ENCODE measurements at places on chromosomes 5 and 9.

- DNase-seq, result no peak
Measured at GRCh38 chr9:15741015-15741414, 188.2 kb downstream of the CCDC171 start.

DNA sequence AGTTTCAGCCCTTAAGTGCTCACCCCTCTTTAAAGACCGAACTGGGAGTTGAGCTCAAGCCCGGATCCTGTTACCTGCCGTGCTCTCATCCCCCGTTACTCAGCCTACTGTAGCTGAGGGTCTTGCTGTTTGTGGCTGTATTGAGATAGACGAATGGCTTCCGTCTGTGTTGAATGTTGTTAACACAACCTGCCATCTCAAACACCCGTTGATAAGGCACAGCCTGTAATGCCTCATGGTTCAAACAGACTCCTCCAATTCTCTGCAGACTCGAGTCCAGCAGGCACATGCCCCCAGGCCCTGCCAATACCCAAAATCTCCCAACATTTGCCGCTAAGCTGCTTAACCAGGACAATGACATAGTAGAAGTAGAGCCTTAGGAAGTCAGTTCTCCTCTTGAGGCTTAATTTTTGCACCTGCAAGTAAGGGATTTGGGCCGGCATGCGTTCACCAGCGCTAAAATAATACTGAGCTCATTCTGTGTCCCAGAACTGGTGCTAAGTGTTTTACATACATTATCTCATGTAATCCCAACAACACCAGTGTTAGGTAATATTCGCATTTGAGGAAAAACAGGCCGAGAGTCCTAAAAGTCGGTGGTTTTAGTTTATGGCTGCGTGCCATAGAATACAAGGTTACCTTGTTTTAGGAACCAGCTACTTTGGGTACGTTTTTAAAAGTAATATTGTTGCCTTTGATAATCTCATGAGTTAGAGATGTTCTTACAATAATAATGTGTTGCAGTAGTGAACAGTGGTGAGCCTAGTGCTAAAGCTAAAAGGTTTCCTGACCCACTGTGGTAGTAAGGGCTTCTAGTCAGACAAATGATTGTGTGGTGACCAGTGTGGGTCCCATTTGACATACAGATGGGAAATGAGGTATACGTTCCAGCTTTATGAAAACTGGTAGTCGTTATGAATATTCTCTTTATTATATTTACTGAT is 1.5 kb upstream of the RFX3 start:
- peak; percentile 57 for DNase-seq

DNA sequence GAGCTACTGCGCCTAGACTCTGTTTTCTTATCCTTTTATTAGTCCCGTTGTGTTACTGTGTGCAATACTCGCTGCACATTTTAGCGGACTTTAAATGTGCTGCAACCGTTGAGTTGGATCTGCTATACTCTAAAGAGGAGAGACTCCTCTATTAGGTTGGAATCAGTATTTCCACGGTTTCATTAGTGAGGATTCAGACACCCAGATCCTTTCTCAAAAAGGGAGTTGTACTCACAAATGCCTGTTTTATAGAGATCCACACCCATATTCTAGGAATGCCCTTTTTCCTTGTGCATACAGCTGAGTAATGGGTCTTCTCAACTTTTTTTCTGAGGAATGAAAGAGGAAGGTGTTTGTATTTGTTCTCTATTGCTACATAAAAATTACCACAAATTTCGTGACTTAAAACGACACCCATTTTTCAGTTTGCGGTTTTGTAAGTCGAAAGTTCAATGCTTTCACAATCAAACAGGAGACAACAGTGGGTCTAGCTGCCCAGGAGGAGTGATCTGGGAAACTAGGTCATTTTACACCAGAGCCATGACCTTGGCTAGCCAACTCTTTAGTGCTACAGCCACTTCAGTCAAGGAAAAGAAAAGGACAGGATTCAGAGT is 52.8 kb upstream of the SLC44A1 start:
- DNase-seq, result peak; percentile 57

DNA sequence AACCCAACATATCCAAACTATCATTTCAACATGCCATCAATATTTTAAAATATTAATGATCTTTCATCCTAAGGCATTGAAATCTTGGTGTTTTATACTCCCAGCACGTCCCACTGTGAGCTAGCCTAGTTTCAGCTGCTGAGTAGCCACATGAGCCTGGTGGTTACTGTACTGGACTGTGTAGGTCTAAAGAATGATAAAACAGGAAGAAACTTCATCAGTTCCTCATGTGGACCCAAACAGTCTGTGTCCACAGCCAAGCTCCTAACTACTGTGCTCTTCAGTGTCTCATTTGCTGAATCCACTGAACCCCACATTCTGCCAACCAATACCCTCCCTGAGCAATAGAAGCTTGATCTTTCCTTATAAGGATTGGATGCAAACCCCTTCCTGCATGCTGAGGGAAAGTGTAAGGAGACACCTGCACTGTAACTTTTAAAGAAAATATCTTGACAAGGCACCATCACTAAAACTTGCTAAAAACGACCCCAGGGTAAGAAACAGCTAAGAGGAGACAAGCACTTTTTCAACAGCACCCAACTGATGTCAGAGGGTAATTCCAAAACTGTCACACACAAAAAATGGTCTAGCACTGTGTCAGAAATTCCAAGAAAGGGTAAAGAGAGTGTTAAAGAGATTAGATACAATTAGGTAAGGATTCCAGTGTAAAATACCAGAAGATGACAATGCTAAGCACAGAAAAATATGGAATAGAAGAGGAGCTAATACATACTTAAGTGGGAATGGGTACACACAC is 126.9 kb downstream of the SPOCK1 start:
- no peak for DNase-seq

GRCh38 chr5:131259326-131259725 is 4.5 kb upstream of the CDC42SE2 start:
- no peak for DNase-seq

- no peak for DNase-seq
Measured at GRCh38 chr5:50855001-50855400, 188.6 kb downstream of the PARP8 start.

- DNase-seq, result no peak
Measured at GRCh38 chr5:94017579-94017978, 276.2 kb upstream of the POU5F2 start.

DNA sequence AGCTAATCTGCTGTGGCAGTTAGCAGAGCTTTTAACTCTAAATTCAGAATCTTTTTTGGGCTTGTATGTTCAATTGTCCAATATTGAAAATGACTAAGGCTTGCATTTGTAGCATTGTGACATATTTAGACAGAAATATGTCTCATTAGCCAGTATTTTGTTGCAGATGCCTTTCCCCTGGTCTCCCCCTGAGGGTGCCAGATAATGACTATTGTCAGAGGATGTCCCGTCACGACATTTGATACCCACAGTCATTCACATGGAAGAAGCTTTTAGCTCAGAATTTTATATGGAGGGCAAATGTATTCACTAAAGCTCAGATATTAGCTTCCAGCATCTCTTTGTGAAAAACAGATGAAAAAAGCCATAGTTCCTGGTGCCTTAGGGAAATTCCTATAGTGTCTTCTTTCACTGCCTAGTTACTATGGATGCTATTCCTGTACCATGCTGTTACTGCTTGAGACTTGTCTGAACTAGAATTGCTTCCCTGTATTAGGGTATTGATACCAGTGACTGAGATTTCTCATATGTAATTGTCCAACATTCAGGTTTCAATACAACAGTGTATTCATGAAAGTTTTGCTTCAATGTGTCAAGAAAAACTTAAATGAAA is 96.2 kb downstream of the CCDC192 start:
- no peak for DNase-seq

DNA sequence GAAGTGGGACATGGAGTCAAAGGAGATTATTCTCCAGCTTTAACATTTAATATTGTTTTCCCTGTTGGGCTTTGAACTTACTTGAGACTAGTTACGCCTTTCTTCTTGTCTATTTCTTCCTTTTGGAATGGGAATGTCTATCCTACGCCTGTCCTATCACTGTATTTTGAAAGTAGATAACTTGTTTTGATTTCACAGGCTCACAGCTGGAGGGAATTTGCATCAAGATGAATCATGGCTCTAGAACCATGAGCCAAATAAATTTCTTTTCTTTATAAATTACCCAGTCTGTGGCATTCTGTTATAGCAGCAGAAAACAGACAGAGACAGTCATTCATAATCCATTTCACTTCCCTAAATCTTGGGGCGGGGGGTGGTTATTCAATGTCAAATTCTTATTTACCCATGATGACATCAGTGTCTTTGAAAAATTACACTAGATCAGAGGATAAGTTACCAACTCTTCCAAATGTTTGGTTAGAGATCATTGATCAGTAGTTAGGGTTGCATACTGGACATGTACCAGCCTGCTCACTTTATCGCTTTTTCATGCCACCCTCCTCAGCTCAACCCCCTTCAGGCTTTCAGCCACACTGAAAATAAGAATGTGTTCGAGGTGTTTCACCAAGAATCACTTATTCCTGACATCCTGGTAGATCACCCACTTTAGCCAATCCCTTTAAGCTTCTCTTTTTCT is 419.6 kb upstream of the PIK3R1 start:
- DNase-seq, result no peak

DNA sequence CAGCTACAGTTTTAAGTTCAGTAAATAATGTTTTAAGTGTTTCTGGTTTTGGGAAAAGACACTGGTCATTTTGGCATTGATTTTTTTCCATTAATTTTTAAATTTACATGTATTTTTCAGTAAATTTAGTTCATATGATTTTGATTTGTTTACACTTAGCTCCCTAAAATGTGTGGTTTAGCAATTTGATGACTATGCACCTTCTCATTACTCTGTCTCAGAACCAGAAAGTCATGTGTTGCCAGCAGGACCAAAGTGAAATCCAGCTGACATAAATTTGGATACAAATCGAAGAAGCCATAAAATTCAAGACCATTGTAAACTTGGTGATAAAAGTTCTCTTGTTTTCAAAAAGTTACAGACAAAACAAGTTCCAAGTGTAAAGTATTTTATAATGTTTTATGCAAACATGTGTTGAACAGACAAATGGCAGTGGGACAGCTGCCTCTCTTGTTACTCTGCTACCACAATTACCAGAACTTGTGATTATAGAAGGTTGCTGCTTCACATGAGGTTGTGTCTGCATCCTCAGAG is 354.8 kb downstream of the NR2F1-AS1 start:
- no peak for DNase-seq

DNA sequence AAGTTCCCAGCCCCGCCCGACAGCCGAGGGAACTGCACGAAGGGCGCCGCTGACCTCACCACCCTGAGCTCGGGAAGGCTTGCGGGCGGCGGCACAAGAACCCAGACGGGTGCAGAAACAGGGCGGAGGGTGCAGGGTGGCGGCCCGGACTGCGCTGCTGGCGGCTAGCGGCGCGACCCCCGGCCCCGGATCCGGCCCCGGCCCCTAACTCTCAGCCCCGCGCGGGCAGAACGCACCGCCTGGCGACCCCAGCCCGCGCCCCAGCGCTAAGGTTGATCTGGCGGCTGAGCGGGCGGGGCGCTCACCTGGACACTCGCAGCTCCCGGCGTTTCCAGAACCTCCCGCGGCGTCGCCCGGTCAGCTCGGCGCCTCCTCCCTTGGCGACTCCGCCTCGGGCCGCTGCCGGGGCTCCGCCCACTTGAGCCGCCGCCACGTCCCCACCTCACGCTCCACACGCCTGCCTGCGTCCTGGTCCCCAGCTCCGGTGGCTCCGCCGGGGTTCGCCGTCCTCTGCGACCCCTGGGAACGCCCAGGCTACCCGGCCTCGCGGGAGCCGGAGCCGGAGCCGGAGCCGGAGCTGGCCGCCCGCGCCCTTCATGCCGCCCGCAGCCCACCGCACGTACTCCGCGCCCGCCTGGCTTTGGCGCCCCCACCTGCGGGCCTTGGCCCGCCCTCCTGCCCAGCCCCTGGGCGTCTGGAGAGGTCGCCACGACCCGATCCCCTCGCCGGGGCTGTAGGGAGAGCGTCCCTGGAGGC is at the start of gene P4HA2:
Gene P4HA2 (minus strand): TSS at position 369 of the 756 bp plus-strand sequence. CDS start 9,227 bp downstream, outside the sequence.
- DNase-seq, result peak; percentile 66

GRCh38 chr9:121887553-121888437 is 205.3 kb downstream of the TTLL11 start:
- DNase-seq, result no peak

GRCh38 chr5:113040672-113041260 is 64.2 kb downstream of the DCP2 start:
- DNase-seq, result no peak

All from KBM-7 (cell line).